ENCODE measurements at places on chromosomes 1 and 21.

GRCh38 chr21:42298237-42298636, 17.0 kb downstream of the TFF3 start:
- DNase-seq, result no peak

DNA sequence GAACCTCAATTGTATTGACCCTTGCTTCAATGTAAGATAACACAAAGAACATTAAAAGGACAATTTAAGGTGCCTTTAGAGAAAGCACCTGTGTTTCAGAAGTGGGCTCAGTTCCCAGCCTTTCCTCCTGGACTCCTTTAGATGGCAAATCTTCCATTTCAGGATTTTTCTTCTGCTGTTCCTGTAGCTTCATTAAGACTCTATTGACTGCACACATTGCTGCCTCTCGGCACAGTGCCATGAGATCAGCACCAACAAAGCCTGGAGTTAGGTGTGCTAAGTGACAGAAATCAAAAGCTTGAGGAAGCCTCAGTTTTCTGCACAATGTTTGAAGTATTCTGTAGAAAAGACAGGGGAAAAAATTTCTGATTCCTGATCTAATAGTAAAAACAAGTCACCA, 40.6 kb downstream of the NVL start:
- DNase-seq, result no peak

- no peak for DNase-seq
Measured at GRCh38 chr1:165954940-165955339, 127.5 kb downstream of the UCK2 start.

DNA sequence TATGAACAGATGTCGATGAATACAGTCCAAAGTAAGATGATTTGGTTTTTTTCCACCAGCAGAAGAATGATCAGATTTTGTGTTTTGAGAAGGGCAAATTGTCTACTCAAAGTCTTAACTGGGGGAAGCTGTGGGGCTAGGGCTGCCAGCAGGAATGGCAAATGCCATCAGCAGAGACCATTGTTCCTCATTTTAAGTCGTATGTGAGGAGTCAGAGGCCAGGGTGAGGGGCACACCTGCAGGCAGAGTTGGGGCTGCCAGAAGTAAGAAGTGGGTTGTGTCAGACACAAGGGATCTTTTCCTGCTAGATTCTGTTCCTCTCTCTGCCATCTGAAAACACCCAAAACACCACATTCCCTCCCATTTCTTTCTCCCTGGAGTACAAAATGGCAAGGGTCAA, 8.7 kb downstream of the PARK7 start:
- no peak for DNase-seq

GRCh38 chr1:198444792-198445191, 95.7 kb downstream of the ATP6V1G3 start:
- no peak for DNase-seq

GRCh38 chr1:25256578-25256965, 9.3 kb upstream of the RSRP1 start:
- DNase-seq, result no peak

GRCh38 chr1:220300442-220301121, 28.3 kb upstream of the RAB3GAP2 start:
- DNase-seq, result peak; percentile 78

- no peak for DNase-seq
Measured at GRCh38 chr1:228810395-228810758, 75.1 kb downstream of the RHOU start.

DNA sequence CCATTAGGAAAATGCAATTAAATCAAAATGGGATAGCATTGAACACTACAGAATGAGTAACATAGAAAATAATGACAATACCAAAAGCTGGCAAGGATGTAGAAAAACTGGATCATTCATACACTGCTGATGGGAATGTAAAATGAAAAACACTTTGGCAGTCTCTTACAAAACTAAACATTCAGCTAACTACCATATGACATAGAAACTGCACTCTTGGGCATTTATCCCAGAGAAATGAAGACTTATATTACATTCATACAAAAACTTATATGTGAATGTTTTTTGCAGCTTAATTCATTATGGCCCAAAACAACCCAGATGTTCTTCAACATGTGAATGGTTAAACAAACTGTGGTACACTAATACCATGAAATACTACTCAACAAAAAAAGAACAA, 66.4 kb downstream of the ANKRD13C start:
- DNase-seq, result no peak

DNA sequence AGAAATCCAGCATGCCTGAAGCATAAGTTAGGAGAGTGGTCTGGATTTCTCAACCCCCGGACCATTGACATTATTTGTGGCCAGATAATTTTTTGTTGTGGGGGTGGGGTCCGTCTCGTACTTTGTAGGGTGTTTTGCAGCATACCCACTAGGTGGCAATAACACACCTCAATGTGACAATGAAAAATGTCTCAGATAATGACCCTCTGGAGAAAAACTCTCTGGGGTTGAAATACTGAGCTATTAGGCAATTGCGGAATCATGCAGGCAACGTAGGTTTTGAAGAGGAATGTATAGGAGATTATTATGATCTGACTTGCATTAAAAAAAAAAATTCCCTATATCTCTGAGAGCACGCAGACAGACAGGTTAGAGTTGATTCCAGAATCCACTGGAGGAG, 25.3 kb upstream of the RRP15 start:
- DNase-seq, result no peak

DNA sequence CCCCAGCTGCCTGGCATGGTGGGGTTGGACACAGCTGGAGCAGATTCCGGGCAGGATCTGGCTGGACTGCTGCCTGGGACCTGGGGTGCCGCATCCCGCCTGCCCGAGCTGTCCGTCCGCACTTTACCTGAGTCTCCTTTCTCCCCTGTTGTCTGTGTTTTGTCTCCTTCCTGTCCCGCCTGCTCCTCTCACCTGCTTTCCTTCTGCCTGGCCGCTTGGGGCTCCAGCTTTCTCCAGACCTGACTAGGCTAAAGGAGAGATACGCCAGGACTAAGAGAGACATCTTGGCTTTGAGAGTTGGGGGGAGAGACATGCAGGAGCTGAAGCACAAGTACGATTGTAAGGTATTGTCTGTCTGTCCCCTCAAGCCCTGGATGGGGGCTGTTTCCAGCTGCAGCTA, 73.3 kb downstream of the ARHGEF10L start:
- no peak for DNase-seq

- no peak for DNase-seq
Measured at GRCh38 chr1:232518349-232518748, 111.6 kb downstream of the SIPA1L2 start.

GRCh38 chr21:33395891-33396331, 7.3 kb upstream of the IFNGR2 start:
- DNase-seq, result no peak

GRCh38 chr1:16961297-16962133, 18.9 kb downstream of the MFAP2 start:
- DNase-seq, result no peak

DNA sequence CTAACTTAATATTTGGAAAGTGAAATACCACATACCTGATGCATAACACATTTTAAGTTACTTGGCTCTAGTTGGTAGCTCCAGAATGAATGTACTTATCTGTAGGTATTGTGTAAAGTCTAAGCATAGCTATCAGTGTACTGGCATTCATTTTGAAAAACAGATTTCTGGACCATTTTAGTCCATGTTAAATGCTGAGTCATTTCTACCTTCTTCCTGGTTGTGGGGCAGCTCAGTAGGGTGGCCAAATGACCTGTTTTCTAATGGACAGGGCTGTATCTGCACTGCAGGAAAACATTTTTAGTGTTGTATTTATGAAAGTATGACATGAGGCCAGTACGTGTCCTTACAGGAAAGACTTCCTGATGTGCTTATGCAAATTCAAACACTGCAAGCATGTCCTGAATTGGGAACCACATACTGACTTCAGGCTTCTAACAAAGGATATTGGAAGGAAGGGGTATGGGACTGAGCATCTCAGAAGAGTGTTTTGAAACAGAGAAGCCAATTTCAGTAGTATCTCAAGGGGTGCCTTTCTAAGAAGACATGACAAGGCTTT, 300.3 kb upstream of the B3GALT2 start:
- DNase-seq, result no peak

- DNase-seq, result no peak
Measured at GRCh38 chr1:923991-924655, 400 bp downstream of the SAMD11 start.

GRCh38 chr1:230285351-230285750, 140.8 kb downstream of the PGBD5 start:
- no peak for DNase-seq

DNA sequence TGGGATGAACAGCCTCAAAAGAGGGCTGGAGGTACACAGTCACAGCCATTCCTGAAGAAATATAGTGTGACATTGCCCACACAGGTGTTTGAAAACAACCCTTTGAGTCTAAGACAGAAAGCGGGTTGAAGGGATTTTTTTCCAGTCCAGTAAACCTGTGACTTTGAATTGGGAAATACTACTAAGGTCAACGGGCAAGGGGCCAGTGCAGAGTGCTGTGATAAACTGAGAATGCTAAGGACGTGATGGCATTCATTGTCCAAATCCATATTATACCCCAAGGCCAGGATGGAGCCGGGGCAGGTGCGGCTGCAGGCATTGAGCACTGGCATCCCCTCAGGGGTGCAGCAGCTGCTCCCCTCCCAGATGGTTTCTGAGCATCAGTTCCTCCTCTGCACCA, 36.6 kb downstream of the KIAA0040 start:
- no peak for DNase-seq

GRCh38 chr1:187517546-187517945, 688.8 kb downstream of the PLA2G4A start:
- DNase-seq, result no peak

GRCh38 chr1:27258598-27258997, 24.2 kb downstream of the WDTC1 start:
- no peak for DNase-seq

DNA sequence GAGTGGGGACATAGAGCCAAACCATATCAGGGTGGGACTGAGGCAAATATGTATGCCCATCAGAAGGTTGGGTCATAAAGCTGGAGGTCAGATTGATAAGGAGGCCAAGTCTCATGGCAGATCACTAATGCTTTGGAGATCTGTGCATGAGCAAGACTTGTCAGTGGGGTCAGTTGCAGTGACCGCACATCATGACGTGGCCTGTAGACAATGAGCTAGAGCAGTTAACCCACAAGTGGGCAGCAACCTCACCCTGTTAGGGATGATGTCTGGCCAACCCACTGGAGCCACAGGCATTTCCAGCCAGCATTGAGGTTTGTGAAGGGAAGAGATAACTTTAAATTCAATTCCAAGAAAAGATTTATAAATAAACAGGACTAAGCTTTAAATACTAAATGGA, 66.7 kb downstream of the XCL1 start:
- no peak for DNase-seq

- no peak for DNase-seq
Measured at GRCh38 chr1:156577550-156577949, 2.0 kb upstream of the TTC24 start.

GRCh38 chr1:37752583-37753471, 12.1 kb downstream of the EPHA10 start:
- peak; percentile 45 for DNase-seq

DNA sequence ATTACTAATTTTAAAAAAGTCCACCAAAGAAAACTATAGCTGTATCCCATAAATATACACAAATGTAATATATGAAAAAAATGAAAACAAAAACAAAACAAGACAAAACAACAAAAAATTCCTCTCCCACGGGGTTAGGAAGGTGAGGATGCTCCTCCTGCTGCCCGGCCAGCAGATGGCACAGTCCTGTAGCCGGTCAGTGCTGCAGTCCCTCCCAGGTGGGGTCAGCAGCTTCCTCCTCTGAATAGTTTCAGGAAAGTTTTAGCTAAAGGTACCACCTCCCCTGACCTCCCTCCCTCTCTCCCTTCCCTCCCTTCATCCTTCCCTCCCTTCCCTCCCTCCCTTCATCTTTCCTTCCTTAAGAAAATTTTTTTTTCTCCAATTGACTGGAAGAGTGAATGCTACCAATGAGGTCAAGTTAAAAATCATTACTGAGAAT, 67.8 kb upstream of the BCL10 start:
- DNase-seq, result peak; percentile 65

DNA sequence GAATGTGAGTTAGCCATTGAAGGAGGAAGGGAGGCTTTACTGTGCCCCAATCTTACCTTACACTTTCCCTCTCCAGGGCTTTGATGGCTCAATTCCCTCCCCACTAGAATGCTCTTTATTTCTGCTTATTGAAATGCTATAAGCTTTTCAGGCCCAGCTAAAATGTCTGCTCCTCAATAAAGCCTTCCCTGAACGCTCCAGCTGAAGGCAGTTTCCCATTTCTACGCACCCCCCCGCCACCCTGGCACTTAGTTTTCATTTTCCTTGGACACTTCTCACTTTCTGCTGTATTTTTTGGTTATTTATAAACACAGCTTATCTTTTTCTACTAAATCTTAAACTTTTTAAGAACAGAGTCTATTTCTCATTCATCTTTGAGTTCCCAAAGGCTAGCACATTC, 7.1 kb upstream of the TMEM167B start:
- no peak for DNase-seq

GRCh38 chr1:33330361-33330890, 9.5 kb upstream of the A3GALT2 start:
- DNase-seq, result no peak

DNA sequence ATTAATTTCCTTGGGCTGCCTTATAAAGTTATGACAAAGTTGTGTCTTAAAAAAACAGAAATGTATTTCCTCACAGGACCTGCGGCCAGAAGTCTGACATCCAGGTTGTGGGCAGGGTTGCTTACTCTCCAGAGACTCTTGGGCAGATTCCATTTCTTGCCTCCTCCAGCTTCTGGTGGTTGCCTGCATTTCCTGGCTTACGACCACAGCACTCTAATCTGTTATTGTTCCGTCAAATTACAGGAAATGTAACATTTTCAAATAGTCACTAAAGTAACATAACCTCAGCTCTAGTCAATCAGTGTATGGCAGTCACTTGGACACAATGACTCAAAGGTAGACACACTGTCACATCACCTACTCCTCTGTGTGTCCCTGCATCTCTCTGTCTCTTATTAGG, 226.8 kb downstream of the DNAH14 start:
- DNase-seq, result no peak

GRCh38 chr1:76503100-76503499, 364.2 kb upstream of the ST6GALNAC5 start:
- no peak for DNase-seq

- DNase-seq, result no peak
Measured at GRCh38 chr1:240495601-240496000, 116.4 kb downstream of the GREM2 start.

DNA sequence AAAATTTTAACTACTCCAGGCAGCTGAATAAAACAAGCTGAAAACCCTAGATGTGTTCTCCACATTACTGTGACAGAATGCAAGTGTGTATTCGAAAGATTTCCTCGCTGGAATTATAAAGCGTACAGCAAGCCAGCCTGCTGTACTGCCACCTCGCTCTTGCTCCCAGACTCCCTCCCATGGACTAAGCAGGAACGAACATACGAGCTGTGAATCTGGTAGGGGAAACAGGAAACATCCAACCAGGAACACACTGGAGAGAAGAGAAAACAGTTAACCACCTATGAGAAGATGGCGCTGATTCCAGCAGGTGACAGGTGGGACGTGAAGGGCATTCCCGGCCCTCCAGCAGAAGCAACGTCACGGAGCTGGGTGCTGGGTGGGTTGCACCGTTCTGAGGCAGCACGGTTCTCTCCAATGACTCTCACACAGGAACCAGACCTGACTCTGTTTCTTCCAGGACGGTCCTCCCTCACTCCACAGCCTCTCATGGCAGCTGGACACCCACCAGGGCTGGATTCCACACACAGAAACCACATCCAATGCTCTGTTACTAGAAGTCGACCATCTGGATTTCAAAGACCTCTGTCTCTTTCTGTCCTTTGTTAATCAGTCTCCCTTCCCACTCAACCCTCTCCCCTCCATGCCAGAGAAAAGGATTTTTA, 219.2 kb downstream of the RERE start:
- peak; percentile 31 for DNase-seq

Measured in adrenal gland (tissue), 19 donors.